Right hindlimb (tissue), 1 donor: ENCODE measurements at places on chromosomes 6 and 20.

- no peak for DNase-seq
These were observed 7.8 kb downstream of the PANK2 start for GRCh38 chr20:3896853-3897583.

GRCh38 chr6:46170357-46171289 lies at the start of gene ENPP5:
Gene ENPP5, minus strand, starts transcription at chr6:46170980. Its CDS starts 2,718 bp downstream, at chr6:46168262.
- DNase-seq = peak; percentile 82

DNA sequence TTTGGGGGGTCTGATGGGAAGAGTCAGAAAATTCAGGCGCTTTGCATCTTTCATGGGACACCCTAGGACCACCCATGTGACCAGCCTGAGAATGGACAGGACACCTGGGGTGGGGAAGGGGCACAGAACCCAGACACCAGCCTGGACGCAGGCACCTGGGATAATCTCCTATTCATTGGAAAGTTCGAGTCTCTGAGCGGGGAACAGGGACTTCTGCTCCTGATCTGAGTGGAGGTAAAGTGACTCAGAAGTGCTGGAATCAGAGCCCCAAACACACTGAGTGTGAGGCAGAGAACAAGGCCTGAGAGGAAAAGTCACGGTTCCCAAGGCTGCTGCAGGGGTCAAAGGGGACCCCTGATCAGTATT lies 1.4 kb downstream of the HLA-B start:
- DNase-seq = no peak

- no peak for DNase-seq
These were observed 9.5 kb downstream of the FAM229B start for GRCh38 chr6:112096901-112097300.

- DNase-seq = no peak
These were observed 35.7 kb downstream of the COL21A1 start for GRCh38 chr6:56211724-56212123.
